ENCODE measurements at places on chromosomes 13 and 19. TPM values are rescaled to one million over a fixed set of nuclear protein-coding genes. Genes with fewer than 3 reads are reported as not detected.

DNA sequence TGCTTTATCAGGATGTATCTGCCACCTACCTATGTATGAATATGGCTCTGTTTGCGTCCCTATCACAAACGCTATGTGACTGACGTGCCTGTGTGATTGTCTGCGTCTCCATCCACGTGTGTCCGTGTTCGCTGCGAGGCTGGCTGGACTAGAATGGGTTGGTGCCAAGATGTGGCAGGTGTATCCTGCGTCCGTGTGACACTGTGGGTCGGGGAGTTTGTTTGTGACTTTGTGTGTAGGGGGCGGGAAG is 6.7 kb upstream of the HOOK2 start:
- no peak for DNase-seq

Gene OR7C1
- 3.5 TPM for polyA plus RNA-seq

- no peak for DNase-seq
Measured at GRCh38 chr19:4773047-4773640, 18.4 kb upstream of the FEM1A start.

DNA sequence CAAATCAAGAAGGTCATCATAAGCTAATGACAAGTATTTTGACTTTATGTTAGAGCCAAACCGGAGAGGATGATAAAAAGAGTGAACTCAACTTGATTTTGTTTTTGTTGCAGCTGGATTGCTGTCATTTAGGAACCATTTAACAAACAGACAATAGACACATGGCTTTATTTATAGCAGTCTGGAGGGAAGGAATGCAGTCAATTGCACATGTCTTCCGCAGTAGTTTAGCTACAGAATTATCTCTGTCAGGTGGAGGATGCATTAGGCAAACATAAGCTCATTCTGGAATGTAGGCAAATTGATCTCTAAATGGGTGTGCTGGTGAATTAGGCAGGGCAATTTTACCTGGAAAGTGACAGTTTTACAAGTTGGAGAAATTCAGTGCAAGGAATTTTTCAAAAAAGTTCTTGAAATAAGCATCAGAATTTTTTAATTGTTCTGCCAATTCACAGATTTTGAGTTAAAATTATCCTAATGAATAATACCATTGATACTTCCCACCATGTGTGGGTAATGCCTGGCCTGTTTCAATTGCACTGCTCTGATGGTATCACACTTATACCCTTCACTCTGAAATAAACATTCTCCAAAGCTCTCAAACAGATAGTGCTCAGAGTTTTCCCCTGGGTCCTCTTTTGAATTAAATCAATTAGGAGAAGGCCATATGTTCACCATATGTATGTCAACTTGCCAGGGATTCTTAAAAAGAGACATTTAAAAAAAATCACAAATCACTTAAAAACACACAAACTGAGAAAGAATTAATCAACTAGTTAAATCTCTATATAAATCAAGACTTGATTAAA is 318.3 kb downstream of the NDFIP2 start:
- peak; percentile 32 for DNase-seq

Measured in muscle of arm (tissue), 14 donors.